ENCODE measurements at places on chromosomes 11 and 22.

- DNase-seq, result no peak
Observed at GRCh38 chr11:1573903-1574237, 1.8 kb upstream of the DUSP8 start.

GRCh38 chr22:39317084-39317774 is 2.2 kb downstream of the RPL3 start:
- DNase-seq, result no peak

DNA sequence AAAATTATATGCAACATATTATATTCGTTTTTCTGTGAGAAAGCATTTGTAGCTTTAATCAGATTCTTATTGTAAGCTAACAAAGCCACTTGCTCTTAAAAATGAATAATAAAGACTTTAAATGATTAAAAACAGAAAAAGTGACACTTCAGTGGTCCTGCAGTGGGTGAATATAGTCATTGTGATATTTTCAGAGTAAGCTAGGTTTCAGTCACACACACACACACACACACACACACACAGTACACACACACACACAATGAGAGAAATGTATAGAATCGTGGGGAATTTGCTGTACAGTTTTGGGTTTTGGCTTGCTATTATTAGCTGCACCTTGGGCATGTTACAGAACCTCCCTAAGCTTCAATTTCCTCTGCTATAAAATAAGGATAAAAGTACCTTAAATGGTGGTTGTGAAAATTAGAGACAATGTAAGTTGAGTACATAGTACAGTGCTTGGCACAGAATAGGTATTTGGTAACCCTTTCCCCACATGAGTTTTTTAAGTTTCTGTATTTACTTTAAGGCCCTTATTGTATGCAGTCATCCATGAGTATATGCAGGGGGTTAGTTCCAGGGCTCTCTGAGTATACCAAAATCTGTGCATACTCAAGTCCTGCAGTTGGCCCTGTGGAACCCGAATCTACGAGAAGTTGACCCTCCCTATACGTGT is 39.8 kb downstream of the CSTPP1 start:
- no peak for DNase-seq

DNA sequence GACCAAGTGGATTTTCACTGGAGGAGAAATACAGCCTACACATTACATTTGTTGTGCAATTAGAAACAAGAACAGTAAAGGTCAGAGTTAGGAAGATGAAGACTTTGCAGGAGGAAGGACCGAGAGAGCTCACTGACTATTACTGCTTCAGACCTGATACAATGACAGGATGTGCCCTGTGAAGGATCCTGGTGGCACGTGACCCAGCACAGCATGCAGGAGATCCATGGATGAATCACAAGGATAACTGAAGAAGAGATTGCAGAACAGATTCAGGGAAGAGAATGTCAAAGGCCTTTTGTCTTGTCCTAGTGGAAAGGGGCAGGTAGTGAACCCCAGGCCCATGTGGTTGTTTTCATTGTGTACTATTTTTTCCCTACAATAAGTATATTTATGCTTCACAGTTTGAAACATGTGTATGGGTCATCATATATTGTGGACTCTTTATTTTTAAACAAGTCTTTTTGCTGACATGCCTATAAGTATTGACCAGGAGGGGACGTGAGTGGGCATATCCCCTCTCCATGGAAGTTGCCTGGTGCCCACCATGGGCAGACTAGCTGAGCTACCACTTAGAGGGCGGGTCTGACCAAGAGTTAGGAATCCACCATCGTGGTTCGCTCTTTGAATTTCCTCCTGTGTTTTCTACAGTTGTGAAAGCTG is 44.3 kb downstream of the RASSF10 start:
- DNase-seq, result no peak

DNA sequence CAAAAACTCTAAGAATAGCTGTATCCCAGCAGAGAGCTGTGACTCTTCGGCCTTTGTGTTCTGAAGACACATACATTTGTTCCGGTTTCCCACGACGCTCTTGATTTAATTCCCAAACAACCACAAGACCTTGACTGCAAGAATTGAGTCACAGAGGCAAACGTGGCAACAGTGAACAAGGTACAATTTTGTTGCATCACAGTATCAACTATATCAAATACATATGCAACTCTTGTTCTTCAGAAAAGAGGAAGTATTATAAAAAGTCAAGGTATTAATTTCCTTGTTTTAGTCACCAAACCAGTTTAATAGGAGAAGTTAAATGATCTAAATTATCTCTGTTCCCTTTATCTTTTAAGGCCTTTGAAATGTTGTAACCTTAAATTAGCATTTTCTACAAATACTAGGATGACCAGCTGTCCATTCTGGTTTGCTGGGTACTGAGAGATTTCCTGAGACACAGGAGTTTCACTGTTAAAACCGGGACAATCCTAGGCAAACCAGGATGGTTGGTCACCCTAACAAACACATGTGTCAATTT is 11.1 kb downstream of the HPS5 start:
- DNase-seq, result no peak

GRCh38 chr11:44992181-44992582 is 41.5 kb upstream of the TP53I11 start:
- DNase-seq, result no peak

DNA sequence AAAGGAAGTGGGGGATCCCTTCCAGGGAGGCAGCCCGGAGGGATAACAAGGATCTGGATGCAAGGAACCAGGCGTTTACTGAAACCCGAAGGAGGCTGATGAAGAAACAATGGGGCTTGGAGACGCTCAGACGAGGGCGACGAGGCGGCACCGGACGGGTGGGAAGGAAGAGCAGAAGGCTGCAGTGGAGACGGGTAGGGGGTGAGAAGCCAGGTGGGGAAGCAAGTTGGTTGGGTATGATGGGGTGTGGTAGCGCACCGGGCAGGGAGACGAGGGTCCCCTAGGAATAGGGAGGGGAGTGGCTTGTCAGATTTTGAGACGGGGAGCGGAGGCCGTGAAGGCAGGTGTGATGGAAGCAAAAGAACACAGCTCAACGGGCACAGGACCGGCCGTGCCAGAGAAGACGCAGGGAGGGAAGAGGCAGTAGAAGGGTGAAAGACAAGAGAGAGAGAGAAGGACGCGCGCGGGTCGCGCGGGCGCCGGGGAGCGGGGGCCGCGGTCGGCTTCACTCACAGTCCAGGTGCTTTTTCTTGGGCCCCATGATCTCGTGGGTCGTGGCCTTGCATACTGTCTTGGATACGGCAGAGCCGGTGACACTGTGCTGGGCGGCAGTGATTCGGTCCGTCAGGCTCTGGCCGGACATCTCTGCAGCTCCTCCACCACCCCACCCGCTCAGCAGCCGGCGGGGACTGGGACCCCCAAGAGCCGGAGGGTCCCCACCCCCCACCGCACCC is 579 bp downstream of the PICALM start:
- no peak for DNase-seq

GRCh38 chr11:30889143-30889794 is 303.1 kb upstream of the MPPED2 start:
- no peak for DNase-seq

- no peak for DNase-seq
Observed at GRCh38 chr11:8726395-8726794, 43.8 kb downstream of the RPL27A start.
